Stimulated activated CD4-positive, alpha-beta T cell treated with anti-CD3 and anti-CD28 coated beads, Interleukin-4, amount 100 ng/mL, for 24 hours (primary cell): ENCODE measurements at places on chromosomes 6 and 20.
A peak's percentile ranks its signal among the peaks of the same experiment; 100 is the strongest.

GRCh38 chr6:146595972-146596731 lies 2.6 kb upstream of the ADGB start:
- DNase-seq: no peak

- no peak for DNase-seq
Observed at GRCh38 chr6:139580592-139581484, 206.4 kb upstream of the CITED2 start.

- no peak for DNase-seq
Observed at GRCh38 chr6:149049230-149049629, 268.3 kb upstream of the TAB2 start.

GRCh38 chr6:29975561-29975907 lies 33.2 kb downstream of the HLA-A start:
- no peak for DNase-seq

GRCh38 chr6:39050453-39051112 lies 2.0 kb downstream of the GLP1R start:
- DNase-seq: no peak

DNA sequence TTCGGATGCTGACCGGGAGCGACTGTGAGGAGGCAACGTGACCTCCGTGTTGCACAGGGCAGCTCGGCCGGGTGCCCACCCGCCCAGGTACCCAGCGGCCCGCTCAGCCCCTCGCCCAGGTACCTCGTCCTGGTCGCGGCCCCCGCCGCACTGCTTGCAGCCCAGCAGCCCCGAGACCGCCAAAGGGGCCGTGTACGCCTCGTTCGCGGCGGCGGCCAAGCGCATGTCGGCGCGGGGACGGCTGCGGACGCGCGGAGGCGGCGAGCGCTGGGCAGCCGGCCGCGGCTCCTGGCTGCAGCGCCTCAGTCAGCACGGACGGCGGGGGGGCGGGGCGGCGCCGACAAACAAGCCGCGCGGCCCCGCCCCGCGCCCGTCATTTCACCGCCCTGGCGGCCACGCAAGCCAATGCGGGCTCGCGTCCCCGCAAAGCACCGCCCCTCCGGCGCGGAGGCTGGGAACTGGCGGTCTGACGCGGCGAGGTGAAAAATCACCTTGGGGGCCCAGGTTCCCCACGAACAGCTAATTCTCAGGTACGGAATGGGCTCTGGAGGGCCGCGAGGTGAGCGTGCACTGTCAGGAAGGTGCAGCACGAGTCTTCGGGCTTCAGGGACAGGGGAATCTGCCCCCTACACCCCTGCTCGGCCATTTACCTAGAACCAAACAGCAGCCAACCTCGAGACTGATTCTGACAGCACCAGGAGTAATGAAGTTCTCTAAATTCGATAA lies 85.2 kb downstream of the SESN1 start:
- DNase-seq: peak; percentile 92

GRCh38 chr6:141486942-141487341 lies 645.8 kb upstream of the GJE1 start:
- no peak for DNase-seq

- DNase-seq: no peak
Observed at GRCh38 chr20:2691127-2691526, 1.5 kb upstream of the EBF4 start.

DNA sequence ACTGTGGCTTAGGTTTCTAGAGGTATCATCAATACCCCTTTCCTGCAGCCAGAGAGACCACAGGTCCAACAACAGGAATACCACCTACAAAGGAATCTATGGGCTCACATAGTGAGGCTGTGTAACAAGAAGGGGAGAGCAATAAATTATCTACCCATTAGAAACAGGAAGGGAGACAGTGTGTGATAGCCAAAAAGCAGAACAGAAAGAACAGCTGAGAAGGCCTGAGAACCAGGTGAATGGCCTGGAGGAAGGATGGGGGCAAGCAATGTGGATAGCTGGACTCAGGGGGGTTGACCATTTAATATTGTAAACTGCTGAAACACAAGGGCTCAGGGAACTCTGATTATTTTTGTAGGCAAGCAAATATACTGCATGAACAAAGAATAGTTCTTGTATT lies 628.2 kb downstream of the COL12A1 start:
- DNase-seq: no peak

GRCh38 chr20:13684566-13685222 lies 46.0 kb upstream of the TASP1 start:
- DNase-seq: no peak

GRCh38 chr6:149169761-149170511 lies 147.6 kb upstream of the TAB2 start:
- DNase-seq: no peak

DNA sequence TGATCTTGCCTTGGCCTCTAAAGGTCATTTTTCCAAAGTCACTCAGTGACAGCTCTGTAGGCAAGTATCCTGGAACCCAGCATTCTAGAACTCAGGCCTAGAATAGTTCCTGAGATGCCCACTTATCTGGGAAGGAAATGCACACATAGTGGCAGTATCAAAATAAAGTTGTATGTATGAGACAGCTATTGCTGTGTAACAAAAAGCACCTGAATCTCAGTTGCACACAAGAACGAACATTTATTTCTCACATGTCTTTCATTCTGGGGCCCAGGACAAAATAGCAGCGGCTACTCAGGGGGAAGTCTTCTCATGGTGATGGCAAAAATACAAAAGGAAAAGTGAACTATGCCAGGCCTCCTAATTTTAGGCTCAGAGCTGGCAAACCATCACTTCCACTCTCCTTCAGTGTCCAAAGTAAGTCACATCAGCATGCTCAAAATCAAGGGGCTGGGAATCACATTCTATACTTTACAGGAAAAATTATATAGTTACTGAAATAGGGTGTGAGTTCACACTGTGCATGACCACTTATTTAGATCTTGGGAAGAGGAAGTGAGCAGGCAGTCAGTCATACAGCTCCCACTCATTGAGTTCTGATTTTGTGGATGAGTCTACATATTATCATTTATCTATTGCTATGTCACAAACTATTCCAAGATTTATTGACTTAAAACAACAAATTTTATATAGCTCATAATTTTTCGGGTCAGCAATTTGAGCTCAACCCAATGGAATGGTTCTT lies 133.7 kb upstream of the RIN2 start:
- no peak for DNase-seq

DNA sequence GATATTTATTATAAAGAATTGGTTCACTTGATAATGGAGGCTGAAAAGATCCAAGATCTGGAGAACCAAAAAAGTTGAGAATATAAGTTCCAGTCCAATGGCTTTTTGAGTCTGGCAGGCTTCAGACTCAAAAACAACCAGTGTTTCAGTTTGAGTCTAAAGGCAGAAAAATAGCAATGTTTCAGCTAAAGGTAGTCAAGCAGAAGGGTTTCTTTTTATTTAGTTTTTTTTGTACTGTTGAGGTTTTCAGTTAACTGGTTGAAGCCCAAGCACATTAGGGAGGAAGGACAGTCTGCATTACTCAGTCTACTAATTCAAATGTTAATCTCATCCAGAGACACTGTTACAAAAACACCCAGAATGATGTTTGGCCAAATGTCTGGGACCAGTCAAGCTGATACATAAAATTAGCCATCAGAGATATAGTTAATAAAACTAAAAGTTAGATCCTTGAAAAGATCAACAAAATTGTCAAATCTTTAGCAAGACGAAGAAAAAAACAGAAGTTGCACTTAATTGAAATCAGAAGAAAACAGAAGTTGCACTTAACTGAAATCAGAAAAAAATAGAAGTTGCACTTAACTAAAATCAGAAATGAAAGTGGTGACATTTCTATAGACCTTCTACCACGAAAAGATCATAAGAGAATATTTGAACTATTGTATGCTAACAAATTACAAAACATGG lies 980.3 kb upstream of the FLRT3 start:
- DNase-seq: no peak

DNA sequence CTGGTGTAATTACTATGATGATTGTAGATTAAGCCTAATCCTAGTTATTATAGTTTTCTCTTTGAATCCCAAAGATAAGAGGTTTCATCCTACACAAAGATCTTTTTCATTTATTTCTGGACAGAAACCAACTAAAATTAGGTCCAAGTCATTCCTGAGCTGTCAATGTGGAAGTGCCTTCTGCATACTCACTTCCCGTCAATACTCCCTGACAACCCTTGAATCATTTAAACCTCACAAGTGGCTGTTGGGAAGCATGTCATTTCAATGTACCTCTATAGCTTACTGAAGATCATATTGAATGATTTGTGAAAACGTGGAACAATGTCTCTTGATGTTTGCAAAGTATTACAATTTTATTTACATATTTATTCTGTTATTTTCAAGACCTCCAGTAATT lies 274.1 kb downstream of the HACE1 start:
- no peak for DNase-seq

DNA sequence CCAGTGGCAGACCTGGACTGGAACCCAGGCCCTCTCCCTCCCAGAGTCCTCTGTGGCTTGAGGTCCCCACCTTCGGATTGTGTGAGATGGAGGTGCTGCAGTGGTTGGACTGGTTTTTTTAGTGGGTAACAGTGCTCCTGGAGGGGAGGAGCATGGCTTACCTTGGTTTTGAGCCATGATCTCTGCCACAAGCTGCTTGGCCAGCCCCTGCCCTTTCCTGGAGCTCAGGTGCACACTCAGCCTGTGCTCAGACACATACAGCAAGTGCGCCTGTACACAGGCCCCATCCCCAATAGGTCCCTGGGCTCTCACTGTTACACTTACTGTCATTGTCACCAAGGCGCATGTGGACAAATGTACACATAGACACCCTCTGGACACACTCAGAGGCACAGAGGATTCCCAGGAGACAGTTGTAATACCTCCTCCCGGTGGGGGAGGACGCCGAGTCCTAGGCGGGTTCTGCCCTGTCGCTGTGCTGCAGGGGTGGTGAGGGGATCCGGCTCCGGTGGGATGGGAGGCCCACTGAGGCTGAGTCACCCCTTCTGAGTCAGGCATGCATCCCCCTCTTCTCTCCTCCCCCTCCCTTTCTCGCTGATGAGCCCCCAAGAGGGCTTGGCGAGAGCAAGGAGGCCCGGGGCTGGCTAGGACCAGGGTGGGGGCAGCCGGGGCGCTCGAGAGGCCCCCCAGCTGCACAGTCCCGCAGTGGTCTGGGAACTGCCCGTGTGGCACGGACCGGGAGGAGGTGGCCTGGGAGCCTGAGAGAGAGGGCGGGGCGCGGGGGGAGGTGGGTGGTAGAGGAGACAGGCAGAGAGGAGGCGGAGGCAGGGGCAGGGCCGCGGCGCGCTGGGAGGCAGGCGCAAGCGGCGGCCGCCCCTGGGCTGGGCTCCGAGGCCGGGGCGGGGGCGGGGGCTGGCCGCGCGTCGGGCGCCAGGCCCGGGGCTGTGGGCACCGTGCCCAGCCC lies 522 bp upstream of the EPB41L1 start:
- peak; percentile 23 for DNase-seq

DNA sequence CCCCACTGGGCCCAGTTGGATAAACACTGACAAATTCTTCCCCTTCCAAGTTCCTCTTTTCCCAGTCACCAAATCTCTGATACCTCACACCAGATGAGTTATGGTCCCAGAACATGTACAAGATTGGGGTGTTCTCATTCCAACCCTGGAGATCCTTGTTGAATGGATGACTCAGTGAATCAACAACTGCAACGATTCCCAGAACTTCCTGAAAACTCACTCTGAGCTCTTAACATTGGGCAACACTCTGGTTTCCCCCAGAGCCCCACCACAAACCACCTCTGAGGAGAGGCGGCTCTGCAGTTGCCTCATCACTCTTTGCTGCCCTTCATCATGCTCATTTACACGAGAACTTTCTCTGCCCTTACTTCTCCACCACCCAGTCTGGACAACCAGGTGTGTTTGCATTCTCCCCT lies 115.2 kb downstream of the MRPL14 start:
- no peak for DNase-seq

GRCh38 chr6:52390361-52390727 lies 28.4 kb downstream of the PAQR8 start:
- peak; percentile 60 for DNase-seq

DNA sequence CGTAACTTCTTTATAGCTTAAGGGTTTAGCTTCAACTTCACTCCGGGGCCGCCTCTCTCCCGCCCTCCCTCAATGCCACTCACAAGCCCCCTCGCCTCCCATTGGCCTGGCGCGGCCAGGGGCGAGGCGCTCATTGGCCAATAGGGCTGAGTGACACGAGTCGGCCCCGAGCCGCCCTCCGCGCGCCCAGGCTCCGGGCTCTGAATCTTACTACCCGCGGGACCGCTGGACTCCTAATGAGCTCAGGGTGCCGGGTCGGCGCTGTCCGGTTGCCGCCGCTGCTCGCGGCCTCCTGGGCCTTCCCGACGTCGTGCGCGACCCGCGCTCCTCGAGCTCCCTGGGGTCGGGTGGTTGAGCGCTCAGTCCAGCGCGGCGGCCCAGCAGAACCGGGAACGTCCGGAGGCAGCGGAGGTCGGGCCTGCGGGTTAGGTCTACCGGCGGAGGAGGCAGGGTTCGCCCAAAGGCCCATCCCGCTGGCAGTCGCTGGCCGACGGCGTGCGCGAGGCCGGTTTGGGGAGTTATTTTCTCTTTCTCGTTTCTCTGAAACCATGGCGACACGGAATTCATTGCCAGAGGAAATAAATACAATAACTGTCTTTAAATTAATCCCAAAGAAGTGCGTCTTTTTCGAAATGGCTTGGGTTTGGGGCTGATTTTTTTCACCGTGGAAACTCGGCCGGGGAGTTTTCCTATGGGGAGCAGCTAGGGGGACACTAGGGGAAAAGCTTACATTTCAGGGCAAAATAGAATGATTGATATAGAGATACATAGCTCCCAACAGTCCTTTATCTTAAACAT lies at the start of gene SIM1:
Gene SIM1, minus strand, starts transcription at position 19 of the 798 bp plus-strand sequence. CDS start 1,453 bp downstream, outside the sequence.
- DNase-seq: no peak

DNA sequence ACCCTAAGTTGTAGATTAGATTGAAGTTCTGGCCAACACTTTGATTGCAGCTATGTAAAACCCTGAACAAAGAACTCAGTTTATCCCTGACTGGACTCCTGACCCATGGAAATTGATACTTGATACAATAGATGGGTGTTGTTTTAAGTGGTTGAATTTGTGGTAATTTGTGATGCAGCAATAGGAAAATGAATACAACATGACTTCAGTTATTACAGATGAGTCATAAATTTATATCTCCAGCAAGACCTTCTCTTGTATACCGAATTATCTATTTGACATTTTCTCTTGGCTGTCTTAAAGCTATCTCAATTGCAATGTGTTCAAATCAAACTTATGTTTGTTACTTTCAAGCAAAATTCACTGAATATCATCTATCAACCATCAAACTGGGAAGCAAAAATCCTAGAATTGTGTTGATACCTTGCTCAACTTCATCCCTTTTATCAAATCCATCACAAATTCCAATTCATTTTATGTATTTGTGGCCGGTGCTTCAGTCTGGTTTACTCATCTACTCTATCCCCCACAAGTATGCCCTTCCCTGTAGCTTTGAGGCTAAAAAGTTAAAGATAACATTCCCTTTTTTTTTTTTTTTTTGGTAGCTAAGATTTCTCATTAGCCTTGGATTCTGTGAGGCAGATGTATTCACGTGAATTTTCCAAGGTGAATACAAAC lies 129.4 kb upstream of the CENPW start:
- no peak for DNase-seq
